NCI-H1694 treated with DMSO at 0.1 percent for 48 hours (cell line): ENCODE measurements at places on chromosomes 2 and 18.

DNA sequence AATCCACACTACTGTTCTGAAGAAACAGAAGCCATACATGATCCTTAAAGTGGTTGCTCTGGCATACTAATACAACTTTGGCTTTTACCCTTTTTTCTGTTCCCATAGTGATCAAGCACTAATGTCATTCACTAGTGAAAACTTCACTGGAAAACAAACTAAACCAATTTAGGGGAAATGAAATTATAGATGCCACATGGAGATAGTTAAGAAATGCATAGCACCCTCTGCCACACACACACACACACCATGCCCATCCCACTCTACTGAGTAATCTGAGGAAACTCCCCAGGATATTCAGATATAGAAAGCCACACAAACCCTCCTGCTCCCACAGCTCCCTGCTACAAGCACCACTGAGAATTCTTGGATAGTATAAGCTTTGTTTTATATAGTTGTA is 39.1 kb downstream of the SLC3A1 start:
- DNase-seq = no peak

DNA sequence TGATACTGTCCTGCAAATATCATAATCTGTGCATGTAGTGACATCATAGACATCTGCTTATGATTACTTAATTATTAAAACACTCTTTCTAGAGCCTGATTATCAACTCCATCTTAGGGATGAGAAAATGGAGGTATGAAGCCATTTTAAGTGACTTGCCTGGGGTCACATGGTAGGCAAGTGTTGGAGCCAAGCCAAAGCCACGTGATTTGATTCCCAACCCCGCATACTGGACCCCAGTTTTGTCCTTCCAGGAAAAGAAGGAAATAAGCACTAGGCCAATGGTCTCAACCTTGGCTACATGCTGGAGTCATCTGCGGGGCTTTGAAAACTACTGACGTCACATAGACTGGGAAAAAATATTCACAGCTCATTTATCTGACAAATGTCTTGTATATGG is 19.6 kb upstream of the SEH1L start:
- no peak for DNase-seq

- no peak for DNase-seq
Observed at GRCh38 chr2:187051350-187051749, 202.4 kb upstream of the ZSWIM2 start.

DNA sequence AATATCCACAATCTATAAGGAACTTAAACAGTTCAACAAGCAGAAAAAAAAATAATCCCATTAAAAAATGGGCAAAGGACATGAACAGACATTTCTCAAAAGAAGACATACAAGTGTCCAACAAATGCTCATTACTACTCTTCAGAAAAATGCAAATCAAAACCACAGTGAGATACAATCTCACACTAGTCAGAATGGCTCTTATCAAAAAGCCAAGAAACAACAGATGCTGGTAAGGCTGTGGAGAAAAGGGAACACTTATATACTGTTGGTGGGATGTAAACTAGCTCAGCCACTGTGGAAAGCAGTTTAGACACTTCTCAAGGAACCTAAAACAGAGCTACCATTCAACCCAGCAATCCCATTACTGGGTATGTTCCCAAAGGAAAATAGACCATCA is 7.2 kb upstream of the CRYGB start:
- no peak for DNase-seq

DNA sequence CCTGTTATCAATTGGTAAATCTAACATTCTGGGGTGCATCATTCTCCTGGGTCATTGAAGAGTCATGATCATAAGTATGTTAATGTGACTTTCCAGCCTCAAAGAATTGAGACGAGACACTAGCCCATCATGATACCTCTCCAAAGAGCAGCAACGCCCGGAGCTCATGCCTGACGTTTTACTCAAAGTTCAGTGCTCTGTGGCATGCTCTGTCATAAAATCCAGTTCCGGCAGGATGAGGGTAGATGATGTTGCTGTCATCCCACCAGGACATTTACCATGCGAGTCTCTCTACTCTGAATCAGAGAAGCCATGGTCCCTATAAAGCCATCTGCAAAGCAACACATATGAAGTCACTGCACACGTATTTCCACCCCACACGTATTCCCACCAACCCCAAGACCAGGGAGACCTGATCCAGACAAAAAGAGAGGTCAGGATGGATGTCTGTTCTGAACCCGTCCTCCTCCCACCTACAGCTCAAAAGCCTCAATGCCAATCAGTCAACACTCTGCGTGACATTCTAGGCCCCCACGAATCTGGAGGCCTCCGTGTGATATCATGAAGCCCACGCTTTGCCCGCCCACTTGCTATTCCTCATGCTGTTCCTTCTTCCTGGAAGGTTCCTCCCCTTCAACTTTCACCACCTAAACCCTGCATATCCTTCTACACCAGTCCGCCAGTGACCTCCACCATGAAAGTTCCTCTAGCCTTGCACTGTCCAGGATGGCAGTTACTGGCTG is 85.8 kb downstream of the DNMT3A start:
- no peak for DNase-seq

GRCh38 chr2:228841475-228841874 is 429.6 kb downstream of the PID1 start:
- DNase-seq = no peak

DNA sequence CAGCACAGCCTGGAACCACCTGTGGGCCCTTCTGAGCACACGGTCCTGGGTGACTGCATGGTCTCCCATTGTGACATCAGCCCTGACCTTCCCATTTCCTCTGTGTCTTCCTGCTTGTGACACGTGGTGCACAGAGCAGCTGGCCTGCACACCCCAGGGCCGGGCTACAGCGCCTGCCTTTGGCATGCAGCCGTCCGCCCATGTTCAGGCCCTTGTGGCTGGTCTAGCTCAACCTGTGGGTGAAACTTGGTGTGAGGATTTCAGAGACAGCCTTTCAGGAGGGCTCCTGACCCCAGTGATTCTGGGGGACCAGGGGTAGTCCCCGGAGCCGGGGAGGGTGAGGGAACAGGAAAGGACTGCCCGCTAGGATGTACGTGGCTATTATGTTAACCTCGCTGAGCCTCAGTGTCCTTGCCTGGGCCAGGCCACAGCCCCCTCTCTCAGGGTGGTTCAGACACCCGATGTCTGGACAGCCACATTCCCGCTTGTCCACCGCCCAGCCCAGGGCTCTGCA is 284.8 kb upstream of the HS6ST1 start:
- DNase-seq = no peak

GRCh38 chr18:36107477-36107876 is 21.7 kb downstream of the SLC39A6 start:
- DNase-seq = no peak

- DNase-seq = no peak
Observed at GRCh38 chr18:21484851-21485636, 115.5 kb downstream of the ESCO1 start.

GRCh38 chr18:49639643-49640391 is 78.0 kb downstream of the LIPG start:
- DNase-seq = no peak

DNA sequence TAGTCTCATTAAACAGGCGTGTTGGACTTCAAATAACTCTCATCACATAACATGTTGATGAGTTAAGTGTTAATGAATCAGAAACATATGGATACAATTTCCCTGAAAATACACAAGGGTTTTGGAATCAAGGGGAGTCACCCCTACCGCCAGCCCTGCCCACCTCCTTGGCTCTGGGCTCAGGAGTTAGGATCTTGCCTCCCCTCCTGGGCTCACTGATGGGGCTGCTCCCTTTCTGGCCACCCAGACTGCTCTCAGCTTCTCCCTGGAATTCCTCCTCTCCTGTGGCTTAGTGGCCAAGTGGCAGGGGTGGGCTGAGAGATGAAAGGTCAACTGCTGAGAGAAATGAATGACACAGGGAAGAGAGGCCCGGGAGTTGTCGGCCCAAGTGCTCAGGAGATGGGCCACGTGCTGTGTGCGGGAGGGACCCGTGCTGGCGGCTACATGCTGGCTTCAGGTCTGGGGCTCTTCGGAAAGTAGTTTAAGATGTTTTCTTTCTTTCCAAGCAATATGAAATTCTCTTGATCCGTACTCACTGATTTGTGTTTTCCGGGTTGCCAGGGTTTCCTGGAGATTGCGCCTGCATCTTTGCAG is 55.8 kb upstream of the TNP1 start:
- no peak for DNase-seq

GRCh38 chr18:79963658-79964329 is 649 bp upstream of the HSBP1L1 start:
- DNase-seq = no peak

DNA sequence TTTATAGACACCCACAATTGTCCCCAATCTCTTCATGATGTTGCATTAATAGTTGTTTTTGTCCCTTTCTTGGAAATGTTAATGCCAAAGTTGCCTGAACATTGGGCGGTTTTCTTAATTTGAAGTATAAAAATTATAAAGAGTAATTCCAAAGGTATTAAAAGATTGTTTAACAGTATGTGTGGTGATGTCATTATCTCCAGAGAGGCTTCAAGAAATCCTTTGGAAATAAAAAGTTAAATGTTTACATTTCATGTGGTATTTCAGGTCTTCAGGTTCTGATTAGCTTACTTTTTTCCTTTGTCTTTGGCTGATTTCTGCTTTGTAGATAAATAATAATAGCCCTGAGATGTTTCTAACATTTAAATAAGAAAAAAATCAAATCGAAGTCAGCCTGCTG is 29.3 kb upstream of the NOSTRIN start:
- no peak for DNase-seq

DNA sequence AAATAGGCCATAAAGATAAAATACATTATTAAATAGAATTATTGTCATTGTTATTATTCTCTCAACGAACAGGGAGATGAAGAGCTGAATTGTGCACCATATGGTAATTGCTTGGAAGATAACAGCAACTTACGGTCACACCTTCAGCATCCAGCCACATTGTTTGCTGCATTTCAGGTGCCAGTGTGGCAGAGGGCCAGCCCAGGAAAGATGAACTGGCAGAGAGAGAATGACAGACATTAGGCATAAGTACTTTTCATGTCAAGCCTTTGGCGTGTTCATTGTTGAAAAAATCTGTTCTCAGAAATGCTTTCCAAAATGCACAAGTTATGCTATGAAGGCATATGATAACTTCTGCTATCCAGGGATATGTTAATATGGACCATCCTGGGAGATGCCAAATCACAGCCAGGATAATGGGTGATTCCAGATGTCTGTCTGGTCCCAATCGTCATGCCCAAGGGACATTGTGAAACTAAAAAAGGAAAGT is 748.6 kb upstream of the PIK3C3 start:
- no peak for DNase-seq

DNA sequence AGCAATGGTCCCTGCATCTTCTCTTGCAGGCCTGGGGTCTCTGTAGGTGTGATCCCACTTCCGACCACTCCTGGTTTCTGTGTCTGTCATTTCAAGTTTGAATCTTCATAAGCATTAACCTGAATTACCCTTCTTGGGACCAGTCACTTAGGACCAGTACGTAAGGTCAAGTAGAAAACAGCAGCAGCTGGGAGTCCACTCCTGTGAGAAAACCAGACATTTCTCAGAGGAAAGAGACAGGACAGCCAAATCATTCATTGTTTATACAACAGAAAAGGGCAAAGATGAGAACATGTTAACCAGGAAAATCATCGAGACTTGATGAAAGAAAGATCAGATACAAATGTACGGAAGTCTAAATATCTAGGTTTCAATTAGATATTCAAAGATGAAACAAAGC is 163.0 kb downstream of the MREG start:
- no peak for DNase-seq

DNA sequence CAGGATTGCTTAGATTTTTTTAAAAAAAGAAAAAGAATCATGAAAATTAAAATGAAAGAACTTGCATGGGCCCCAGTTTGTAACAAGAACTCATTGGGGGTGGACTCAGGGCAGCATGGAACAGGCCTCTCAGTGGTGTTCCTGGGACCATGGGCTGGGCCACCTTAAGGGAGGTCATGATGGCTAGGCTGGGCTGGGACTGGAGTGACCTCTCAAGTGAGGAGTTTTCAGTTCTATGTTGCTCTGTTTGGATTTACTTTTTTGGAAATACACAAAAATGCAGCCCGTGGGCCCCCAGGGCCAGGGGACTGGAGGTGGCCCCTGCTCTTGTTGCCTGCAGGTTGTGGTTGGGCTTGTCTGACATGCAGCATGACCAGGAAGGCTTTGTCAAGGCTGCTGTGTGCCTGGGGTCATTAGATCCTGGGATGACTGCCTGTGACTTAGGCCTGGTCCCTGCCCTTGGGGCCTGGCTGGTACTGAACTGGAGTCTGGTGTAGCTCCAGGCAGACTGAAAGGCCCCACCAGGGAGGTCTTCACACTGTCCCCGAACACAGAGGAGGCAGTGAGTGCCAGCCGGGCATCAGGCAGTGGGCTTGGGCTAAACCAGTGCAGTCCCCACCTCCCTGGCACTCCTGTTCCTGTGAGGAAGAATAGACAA is 115.6 kb downstream of the GLI2 start:
- no peak for DNase-seq

DNA sequence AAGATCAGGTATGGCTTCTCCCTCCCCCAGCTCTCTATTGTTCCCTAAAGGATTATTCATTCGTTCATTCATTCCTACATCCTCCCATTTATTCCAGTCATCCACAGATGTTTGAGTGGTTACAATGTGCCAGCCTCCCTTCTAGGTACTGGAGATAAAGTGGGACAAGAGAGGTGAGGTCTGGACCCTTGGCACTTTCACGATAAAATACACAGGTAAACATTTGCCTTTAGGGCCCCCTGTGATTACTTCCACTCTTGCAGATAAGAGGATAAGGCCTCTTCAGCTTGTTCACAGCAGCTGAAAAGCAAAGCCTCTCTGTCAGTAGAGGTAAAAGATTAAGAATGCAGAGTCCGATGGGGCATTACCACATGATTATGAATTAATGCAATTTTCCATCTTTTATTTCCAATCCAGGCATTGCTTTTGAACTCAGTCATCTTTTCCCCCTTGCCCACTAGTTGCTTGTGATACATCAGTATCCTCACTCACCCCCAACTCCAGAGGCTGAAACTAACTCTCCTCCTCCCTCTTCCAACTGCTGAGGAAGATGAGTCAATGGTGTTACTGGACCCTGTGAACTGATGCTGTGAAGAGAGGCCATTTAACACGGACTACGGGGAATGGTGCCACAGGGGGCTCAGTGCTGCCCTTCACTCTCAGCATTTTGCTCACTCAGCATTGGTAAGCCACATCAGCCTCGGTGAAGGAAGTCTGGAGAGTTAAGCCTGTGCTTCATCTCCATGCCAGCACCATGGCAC is 1.1 kb upstream of the DPP4 start:
- no peak for DNase-seq

DNA sequence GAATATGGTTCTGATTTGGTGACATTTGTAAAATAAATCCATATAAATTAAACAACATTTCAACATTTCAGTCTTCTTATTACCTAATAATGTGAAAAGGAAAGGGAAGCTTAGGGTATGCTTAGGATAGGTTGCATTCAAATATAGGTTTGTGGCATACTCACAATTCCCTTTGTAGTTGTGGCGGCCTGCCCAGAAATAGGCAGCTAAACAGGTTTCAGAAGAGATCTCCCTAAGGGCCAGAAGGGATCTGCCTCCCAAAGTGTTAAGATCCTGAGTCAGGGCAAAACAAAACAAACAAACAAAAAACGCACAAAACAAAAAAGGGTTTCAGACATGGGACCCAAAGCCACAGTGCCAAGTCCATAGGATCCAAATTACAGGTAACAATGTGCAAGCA is 41.4 kb upstream of the TCF7L1 start:
- no peak for DNase-seq

GRCh38 chr18:8660316-8660715 is 45.0 kb upstream of the MTCL1 start:
- no peak for DNase-seq

GRCh38 chr2:85875350-85876050 is 13.3 kb downstream of the ST3GAL5 start:
- no peak for DNase-seq
